ENCODE measurements at places on chromosomes 2 and 18. TPM values are rescaled to one million over a fixed set of nuclear protein-coding genes. Genes with fewer than 3 reads are reported as not detected.

DNA sequence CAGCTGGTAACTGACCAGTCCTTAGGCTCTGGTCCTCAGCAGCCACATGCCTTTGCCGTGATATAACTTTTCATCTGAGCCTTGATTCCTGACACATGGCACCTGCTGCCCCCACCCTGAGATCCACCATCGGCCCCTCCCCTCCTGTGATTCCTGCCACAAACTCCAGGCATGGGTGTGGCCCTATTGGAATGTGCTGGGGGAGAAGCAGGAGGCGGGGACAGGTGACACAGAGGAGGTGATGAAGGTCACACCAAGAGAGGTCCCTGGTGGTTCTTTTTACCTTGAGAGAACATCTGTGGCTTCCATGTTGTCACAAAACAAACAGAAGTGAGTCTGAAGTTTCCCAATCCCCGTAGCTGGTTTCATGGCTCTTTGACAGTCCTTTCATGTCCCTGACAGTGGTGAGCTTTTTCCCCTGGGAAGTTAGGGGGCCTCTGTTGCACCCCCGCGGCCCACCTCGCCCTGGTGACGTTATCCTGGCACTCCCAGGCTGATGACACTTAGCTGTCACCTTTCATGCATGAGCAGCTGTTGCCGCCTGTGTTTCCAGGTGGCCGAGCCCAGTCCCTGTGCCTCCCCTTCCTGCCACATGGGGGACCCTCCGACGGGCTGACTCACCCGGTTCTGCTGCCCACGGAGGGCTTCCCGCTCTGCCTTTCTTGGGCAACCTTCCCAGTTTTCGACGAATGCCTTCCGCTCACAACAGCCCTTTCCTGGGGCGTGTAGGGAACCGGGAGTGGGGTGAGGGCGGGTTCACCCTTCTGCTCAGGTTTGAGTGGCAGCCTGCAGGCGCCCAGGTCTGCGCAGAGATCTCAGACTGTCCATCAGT lies 66.3 kb upstream of the GLI2 start:
- DNase-seq = peak; percentile 17

- DNase-seq = no peak
Observed at GRCh38 chr2:187617905-187618304, 63.7 kb upstream of the TFPI start.

GRCh38 chr18:79588636-79589481 lies 90.7 kb upstream of the CTDP1 start:
- peak; percentile 97 for DNase-seq

DNA sequence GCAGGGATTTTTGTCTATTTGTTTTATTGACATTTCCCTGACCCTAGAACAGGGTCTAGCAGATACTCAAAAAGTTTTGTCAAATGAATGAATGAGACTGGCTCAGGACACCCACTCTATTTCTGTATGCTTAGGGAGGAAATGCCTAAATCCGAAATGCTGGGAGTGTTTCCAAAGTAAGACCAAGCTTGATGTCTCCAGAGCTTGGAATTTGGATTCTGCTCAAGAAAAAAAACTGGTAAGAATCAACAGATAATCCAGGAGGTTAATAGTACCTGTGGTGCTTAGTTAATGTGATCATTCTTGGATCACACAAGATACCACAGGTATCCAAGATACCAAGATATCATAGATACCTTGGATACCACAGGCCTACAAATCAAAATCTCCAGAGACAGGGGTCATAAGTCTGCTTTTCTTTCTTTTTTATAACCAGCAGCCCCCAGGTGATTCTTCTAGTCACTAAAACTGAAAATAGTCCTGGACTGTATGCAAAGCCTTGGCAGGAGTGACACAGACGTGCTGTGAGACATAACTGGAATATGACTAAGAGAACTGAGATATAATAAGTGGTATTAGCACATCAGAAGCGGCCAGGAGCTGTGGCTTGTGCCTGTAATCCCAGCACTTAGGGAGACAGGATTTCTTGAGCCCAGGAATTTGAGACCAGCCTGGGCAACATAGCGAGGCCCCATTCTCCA lies 39.9 kb upstream of the SP3 start:
- DNase-seq = peak; percentile 89

DNA sequence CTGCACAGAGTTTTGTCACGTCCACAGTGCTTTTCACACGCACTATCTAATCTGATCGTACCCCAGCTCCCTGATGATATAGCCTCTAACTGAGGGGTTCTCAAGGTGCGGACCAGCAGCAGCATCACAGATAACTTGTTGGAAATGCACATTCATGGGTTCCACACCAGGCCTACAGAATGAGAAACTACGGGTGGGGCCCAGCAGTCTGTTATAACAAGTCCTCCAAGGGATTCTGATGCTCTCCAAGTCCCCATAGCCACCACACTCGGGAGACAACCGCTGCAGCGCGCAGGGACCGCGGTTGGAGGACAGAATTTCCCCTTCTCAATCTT lies 745 bp upstream of the BZW1 start:
- no peak for DNase-seq

- DNase-seq = peak; percentile 60
Observed at GRCh38 chr18:61581578-61582201, 248.5 kb downstream of the CDH20 start.

DNA sequence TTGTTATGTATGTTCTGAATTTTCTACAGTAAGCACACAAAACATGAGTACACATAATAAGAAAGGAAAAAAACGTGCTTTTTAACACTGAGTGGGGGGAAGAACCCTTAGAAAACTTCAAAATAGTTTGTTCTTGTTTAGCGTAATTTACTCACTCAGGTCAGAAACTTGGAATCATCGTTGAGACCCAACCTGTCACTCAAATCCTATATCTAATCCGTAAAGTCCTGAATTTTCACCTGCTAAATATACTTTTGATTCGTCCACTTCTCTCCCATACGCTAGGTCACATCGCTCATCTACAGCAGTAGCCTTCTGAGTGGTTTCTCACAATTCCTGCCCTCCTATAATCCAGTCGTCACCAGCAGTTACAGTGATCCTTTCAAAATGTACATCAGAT lies 767 bp downstream of the TPRKB start:
- no peak for DNase-seq

The SKA1 gene
- 3.0 TPM for total RNA-seq

The NT5DC4 gene
- total RNA-seq = not detected

The HOXD13 gene
- total RNA-seq = not detected

The SERPINB13 gene
- not detected for total RNA-seq

The LAMA1 gene
- total RNA-seq = 30.1 TPM

The SLC9A2 gene
- under 0.01 TPM for total RNA-seq

The MPV17 gene
- total RNA-seq = 92.8 TPM

The SLC5A7 gene
- total RNA-seq = not detected
